ENCODE measurements at places on chromosomes 11 and 22. TPM values are rescaled to one million over a fixed set of nuclear protein-coding genes. Genes with fewer than 3 reads are reported as not detected.

RAPSN gene
- total RNA-seq = 0.52 TPM

RFPL3 gene
- not detected for total RNA-seq

- no peaks in the 10 kb centered on the region for H3K36me3 ChIP-seq
- 0 out of 2 replicates have a peak, but pooled peaks cover 4% of the 10 kb centered on the region for H3K4me1 ChIP-seq
- no peak overlapping the region for H3K4me3 ChIP-seq
- H3K27me3 ChIP-seq = no peaks in the 10 kb centered on the region
- DNase-seq = no peak
- H3K27ac ChIP-seq = no peak overlapping the region
Measured at GRCh38 chr22:35889071-35889470, 139.6 kb downstream of the RBFOX2 start.

GRCh38 chr11:70709596-70709995 lies 311.3 kb downstream of the CTTN start:
- DNase-seq = no peak
- H3K4me3 ChIP-seq = no peak overlapping the region
- H3K4me1 ChIP-seq = no peaks in the 10 kb centered on the region
- no peaks in the 10 kb centered on the region for H3K36me3 ChIP-seq

DNA sequence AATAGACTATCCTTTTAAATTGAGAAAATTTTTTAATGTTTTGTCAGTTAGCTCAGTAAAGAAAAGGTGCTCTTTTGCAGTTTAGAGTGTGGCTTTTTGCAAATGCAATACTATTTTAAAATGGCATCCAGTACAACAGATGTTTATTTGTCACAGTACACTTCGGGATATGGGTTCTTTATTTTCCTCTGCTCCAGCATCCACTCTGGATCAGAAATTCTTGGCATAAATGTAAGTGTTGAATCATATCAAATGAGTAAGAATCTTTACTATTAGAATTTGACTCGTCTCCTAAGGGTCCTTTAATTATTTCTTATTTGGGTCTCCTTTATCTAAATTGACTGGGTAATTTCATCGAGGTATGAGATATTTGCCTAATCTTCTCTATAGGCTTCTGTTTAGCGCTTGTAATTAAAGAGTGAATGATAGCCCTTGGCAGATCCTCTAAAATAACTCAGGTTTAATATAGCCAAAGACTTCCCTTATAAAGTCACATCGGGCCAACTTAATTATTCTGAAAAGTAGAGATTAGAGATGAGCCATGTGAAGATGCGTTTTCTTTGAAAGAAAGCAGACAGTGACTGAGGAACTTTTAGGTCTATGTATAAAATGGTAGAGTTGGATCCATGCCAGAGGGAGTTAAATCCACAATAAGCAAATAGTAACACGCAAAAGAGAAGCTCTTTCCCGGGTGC lies 132.7 kb downstream of the CASP12 start:
- no peaks in the 10 kb centered on the region for H3K4me1 ChIP-seq
- H3K27ac ChIP-seq = no peak overlapping the region
- H3K36me3 ChIP-seq = no peaks in the 10 kb centered on the region
- no peak overlapping the region for H3K4me3 ChIP-seq
